ENCODE measurements at places on chromosomes 1 and 21.

GRCh38 chr1:204130981-204131892 lies 20.6 kb downstream of the ETNK2 start:
- DNase-seq, result peak; percentile 90

GRCh38 chr1:53680868-53681267 lies 58.1 kb downstream of the GLIS1 start:
- no peak for DNase-seq

- DNase-seq, result no peak
Observed at GRCh38 chr1:40301066-40301465, 16.0 kb downstream of the COL9A2 start.

DNA sequence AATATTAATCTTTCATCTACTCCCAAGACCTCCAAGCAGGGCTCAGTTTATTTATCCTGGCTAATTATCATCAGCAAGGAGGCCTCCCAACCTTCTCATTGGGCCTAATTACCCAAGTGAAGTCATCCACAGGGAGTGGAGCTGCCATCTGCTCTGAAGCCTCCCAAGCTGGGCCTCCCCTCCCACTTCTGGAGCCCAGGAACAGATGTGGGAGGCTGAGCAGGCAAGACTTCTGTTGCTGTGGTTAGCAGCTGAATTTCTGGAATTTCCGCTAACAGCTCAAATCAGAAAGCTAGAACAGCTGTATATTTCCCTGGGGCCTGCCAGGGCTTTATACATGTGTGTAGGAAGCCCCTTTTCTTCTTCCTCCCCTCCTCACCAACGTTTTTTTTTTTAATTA lies 127.5 kb downstream of the UCK2 start:
- DNase-seq, result peak; percentile 77

DNA sequence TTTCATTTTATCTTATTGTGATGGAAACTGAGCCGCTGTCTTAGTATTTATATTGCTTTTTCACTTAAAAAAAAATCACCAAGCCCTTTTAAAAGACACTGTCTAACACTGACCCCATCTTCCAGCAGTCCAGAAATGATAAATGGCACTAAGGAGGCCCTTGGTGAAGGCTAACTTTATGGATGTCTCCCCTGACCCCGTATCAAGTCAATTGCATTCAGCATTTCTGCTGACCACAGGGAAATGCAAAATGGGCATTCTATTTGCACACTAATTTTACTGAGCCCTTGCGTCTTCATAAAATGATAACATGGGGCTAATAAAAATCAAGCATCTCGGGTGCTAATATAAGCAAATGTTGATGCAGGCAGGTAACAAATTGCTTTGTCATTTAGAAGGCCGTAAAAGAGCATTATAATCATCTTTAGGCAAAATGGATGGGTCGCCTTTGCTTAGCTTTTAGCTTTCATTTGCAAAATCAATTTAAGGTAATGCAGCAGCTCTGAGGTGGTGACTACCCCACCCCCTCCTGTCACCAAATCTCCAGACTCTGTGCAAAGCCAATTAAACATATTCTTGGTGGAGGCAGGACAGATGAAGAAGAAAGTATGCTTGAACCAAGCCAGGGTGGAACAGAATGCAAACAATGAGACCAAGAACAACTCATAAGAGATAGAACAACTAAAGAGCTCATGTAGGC lies 110.8 kb downstream of the BEND5 start:
- no peak for DNase-seq

DNA sequence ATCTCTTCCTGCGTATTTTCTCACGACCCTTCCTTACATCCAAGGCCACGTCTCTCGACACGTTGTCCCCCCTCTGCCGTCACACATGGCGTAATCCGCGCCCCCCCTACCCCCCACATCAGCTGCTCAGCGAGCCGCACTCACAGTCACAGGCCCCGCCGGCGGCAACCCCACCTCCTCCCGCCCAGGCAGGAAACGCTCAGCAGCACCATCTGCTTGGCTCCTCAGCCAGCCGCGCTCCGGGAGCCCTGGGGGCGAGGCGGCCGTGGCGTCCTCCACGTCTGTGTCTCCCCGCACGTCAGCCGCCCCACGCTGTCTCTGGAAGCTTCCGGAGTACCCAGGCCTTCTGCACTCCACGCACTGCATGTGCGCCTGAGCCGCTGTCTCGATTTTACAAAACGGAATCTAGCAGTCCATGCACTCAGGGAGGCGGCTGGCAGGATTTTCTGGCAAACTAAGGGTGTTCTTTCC lies 64.6 kb downstream of the SIK1 start:
- peak; percentile 78 for DNase-seq

DNA sequence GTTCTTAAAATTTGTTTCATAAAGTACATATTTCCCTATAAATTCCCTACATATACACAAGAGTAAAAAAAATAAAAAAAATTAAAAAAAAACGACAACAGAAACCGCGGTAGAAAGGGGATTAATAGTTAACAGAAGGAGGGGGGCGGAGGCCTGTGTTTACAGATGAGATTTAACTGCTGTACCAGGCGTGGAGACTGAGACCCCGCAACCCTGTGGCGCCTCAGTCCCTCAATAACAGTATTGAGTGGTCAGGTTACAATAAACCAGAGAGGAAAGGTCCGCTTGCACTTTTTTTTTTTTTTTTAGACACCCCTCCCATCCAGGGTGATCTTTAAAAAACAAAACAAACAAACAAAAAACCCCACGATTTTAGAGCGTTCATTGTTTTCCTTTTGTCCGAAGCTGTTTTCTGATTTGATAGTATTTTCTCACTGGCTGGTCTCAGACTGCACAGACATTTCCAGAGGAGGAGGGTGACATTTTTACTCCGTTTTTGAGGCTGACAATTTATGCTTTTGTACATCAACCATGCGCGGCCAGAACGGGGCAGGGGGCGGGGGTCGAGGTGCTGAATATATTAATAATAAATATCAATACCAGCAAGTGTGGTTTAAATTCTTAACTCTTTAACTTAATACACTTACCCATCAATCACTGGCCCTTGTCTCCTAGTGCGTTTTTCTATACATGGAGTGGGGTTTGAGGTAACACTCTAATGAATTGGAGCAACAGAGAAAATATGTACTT lies 1223.9 kb downstream of the BRINP3 start:
- DNase-seq, result no peak

- no peak for DNase-seq
Observed at GRCh38 chr1:201884425-201884824, 4.3 kb upstream of the SHISA4 start.
